ENCODE measurements at places on chromosomes 16 and 17. TPM values are rescaled to one million over a fixed set of nuclear protein-coding genes. Genes with fewer than 3 reads are reported as not detected.

The GUCY2D gene
- 1.4 TPM for total RNA-seq

The NOB1 gene
- total RNA-seq = 172 TPM

The DNAH17 gene
- total RNA-seq = 0.69 TPM

The TIGD7 gene
- total RNA-seq = 0.49 TPM

The CCDC200 gene
- not detected for total RNA-seq

The ESRP2 gene
- total RNA-seq = 42.5 TPM

The TNFRSF17 gene
- total RNA-seq = not detected
